ENCODE measurements at places on chromosomes 4 and X.

- DNase-seq = no peak
These were observed 111.5 kb upstream of the WDFY3 start for GRCh38 chr4:85078016-85078415.

DNA sequence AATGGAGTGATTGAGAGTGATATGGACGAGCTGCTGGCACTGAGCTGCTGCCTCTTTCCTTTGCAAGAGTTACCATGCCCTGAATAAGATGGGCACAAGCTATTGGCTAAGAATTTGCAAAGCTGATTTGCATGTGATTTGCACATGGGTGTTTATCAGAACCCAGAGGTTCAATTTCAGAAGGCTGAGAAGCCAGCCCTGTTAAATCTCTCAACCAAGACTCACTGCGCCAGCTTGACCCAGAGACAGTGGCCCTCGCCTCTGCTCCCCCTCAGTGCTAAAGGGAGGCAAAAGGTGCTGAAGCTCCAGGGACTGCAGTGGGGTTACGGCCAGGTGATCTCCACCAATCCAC, 701 bp downstream of the ARHGAP4 start:
- DNase-seq = no peak

DNA sequence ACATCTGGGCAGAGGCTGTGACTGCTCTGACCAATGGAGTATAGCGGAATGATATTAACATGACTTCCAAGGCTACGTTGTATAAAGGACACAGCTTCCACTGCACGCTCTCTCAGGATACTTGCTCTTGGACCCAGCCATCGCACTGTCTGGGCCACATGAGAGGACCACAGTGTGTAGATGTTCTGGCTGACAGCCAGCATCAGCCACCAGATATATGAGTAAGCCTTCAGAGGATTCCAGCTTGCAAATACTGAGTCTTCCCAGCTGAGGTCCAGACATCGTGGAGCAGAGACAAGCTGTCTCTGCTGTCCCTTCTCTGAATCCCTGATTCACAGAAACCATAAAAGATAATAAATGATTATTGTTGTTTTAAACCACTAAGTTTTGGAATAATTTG, 146.8 kb upstream of the USP9X start:
- DNase-seq = no peak

DNA sequence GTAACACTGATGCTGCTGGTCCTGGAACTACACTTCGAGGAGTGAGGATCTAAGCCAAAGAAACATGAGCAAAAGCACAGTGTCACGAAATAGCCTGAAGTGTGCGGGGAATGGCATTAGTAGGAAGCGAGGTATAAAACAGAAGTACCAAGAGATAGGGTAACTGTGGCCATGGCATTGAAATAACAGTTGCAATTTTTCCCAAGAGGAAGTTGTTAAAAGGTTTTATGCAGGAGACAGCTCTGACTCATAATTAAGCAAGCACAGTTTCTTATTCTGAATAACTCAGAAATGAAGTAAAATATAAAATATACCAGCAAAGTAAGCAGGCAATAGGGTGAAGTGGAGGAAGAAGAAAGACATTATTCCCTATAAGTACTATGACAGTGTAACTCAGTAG, 90.3 kb upstream of the TMEM150C start:
- DNase-seq = no peak

GRCh38 chrX:13695601-13696115, 6.7 kb downstream of the RAB9A start:
- no peak for DNase-seq

- DNase-seq = peak; percentile 76
These were observed 4.4 kb downstream of the GPRIN3 start for GRCh38 chr4:89303177-89303576.

GRCh38 chrX:147803948-147804347, 107.8 kb upstream of the FMR1 start:
- DNase-seq = peak; percentile 39

DNA sequence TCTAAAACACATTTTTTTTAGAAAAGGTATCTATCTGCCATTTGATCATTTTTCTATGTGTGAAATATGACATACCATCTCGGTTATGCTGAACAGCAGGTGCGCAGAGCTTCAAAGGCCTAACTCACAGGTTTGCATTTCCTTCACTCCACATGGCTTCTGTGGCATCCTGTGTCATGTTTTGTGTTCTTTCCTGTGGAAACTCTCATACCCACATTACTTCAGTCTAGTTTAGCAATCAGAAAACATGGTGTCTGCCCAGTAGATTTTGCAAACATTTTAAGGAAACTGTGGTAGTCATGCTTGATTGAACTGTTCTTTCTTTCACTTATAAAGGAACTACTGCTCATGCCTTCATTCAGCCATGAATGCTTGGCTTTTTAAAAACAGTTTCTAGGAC, 11.3 kb upstream of the ARAP2 start:
- DNase-seq = peak; percentile 85

- DNase-seq = no peak
These were observed 82.0 kb downstream of the HAUS3 start for GRCh38 chr4:2159931-2160330.

- DNase-seq = no peak
These were observed 3.2 kb upstream of the SLC25A14 start for GRCh38 chrX:130336531-130336930.

- no peak for DNase-seq
These were observed 19.4 kb downstream of the LGI2 start for GRCh38 chr4:25011135-25011866.

- DNase-seq = no peak
These were observed 69.6 kb downstream of the SPANXN4 start for GRCh38 chrX:143095321-143095720.

- DNase-seq = no peak
These were observed 17.1 kb downstream of the RCHY1 start for GRCh38 chr4:75497133-75497532.

GRCh38 chr4:148289740-148290139, 152.5 kb downstream of the NR3C2 start:
- no peak for DNase-seq

- no peak for DNase-seq
These were observed 43.0 kb upstream of the TAPT1 start for GRCh38 chr4:16269240-16269639.

DNA sequence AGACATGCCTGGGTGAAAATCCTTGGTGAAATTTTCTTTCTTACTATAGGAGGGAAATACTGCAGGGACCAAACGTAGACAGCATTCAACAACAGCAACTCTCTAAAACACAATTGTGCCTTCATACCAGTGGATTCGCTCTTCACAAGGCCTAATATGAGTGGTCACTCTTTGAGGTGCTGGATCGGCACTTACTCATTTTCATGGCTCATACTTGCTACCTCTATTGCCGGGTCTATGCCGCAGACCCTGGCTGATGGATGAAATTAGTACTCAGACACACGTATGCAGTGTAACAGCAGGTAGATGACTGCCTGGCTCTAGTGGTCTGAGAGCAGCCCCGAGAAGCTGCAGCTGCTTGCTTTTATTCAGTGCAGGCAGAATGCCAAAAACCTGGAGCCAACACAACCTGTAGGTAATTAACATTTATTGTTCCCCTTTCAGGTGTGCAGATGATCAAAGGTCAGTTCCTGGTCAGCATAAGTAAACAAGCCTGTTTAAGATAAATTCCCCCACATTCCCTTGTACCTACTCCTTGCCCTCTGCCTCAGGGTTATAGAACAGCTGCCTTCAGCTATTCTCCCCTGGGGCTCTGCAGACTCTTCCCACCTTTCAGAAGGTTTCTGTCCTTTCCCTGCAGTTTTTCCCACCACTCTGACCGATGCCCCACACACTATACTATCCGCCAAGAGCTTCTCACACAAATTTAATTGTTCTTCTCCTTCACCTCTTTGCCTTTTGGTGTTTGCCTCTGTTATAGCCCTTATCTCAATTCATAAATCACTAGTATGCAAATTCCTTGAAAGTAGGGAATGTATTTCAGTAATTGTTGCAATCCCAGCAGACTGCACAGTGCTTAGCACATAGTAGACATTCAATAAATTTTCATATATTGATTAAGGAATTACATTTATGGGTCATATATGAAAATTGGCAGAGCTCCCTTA, 210.0 kb downstream of the SPANXN3 start:
- no peak for DNase-seq

DNA sequence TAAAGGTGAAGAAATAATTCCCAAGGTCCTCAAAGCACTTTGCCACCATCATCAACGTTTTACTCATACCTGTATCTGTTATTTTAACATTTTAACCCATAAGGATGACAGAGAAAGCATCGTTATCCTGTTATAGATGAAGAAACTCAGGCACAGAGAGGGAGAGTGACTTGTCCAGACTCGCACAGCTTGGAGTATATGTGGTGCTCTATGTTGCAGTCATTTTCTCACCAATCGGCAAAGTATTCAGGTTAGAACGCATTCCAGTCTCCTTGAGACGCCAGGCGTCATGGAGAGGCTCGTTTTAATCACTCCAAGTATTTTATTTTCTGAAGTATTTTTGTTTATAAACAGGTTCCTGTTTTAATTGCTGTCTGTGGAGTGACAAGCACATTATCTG, 73.5 kb downstream of the IRF2 start:
- DNase-seq = no peak

DNA sequence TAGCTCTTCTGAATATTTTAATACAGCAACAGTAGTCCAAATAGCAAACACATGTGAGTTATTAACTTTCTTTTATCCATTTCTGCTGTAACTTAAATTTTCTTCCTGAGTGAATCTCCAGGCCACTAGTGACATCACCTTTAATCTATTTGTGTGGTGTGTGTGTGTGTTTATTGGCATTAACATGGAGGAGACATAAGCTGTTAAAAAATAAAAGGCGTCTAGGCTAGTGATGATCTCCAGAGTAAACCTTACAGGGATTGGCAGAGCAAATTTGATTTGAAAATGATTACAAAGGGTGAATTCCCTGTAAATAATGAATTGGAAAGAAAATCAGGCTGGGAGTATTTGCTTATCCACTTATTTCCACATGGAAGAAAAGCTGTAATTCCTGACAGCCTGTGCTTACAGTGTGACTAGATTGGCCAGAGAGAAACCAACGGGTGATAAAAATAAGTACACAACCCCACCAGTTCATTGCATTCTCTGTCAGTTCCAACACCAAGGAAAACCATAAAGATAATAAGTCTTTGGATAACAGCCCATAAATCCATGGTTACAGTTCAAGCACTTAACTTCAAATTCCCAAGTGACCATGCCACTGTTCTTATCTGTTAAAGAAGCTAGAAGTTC, 186.1 kb downstream of the ENOX2 start:
- DNase-seq = no peak

DNA sequence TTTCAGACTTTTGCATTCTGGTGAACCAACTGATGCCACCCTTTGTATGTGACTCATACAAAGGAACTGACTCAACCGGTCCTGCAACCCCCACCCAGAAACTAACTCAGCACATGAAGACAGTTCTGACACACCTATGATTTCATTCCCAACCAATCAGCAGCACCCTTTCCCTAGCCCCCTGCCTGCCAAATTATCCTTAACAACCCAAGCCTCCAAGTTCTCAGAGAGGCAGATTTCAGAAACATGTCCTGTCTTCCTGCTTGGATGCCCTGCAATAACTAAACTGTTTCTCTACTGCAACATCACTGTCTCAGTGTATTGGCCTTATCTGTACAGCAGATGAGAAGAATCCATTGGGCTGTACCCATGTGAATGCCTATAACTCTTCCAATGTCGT, 284.7 kb downstream of the CAMK2D start:
- DNase-seq = no peak

Data from activated CD8-positive, alpha-beta T cell treated with anti-CD3 and anti-CD28 coated beads, Interleukin-2, amount 10 ng/mL, durations not matched to agents 7 days and 5 days (primary cell).